Stimulated activated CD4-positive, alpha-beta T cell treated with anti-CD3 and anti-CD28 coated beads, Interleukin-1b, Interleukin-23, amount 100 ng/mL, for 1 hour (primary cell): ENCODE measurements at places on chromosomes 7 and 10.
A peak's percentile ranks its signal among the peaks of the same experiment; 100 is the strongest.

DNA sequence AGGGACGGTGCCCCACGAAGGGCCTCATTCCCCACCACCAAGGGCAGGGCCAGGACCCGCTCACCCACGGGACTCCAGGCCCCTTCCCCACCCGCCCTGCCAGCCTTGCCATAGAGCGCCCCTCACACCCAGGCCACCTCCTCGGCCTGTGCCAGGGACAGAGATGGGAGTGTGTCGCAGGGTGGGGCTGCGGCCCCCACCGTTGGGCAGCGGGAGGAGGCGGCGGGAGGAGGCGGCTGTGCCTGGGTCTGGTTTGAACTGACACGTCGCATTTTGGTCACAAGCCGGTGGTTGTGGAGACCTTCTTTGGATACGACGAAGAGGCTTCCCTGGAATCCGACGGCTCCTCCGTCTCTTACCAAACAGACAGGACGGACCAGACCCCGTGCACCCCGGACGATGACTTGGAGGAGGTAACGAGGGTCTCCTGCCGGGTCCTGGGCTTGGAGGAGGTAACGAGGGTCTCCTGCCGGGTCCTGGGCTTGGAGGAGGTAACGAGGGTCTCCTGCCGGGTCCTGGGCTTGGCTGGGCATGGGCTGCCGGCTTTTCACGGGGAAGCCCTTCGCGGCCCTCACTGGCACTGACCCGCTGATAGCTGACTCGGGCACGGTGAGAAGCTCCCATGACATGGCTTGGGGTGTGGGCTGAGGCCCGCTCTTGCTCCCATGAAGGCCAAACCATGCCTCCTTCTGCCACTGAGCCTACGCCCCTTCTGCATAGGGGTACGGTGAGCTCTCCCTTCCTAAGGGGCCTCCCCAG, 46.4 kb upstream of the DPYSL4 start:
- DNase-seq: no peak

- DNase-seq: no peak
These were observed 655 bp downstream of the PTPRE start for GRCh38 chr10:127907411-127908105.

GRCh38 chr10:87862679-87863052, 667 bp downstream of the KLLN start:
- peak; percentile 26 for DNase-seq

GRCh38 chr7:4996696-4997222, 37.8 kb upstream of the MMD2 start:
- DNase-seq: no peak

GRCh38 chr10:91604553-91605534, 28.0 kb downstream of the PPP1R3C start:
- no peak for DNase-seq

DNA sequence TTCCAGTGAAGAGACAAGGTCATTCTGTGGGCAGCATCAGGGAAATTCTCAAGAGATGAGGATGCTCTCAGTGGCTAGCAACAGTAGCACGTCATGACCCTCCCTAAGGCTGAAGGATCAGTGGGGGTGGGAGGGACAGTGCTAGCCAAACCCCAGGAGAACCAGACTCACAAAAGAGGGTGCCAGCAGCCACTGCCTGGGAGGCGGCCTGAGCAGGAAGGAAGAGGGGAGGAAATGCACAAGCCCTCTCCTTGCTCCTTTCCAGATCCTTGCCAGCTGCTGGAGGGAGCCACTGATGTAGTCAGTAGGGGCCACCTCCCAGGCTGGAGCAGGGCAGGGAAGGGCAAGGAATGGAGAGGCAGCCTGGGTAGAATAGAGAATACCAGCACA, 302.7 kb downstream of the RPS24 start:
- no peak for DNase-seq

DNA sequence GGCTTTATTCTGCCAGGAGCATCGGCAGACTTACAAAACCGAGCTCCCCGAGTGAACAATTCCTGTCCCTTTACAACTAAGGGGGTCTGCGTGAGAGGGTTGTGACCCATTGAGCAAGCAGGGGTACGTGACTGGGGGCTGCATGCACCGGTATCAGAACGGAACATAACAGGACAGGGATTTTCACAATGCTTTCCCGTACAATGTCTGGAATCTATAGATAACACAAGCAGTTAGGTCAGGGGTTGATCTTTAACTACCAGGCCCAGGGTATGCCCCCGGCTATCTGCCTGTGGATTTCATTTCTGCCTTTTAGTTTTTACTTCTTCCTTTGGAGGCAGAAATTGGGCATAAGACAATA, 38.1 kb upstream of the GSDME start:
- no peak for DNase-seq

- DNase-seq: no peak
These were observed 108.6 kb downstream of the SEMA3A start for GRCh38 chr7:84085998-84086397.

- DNase-seq: no peak
These were observed 342.2 kb downstream of the GATA3 start for GRCh38 chr10:8396675-8397074.

- no peak for DNase-seq
These were observed 2.3 kb upstream of the SEMA3C start for GRCh38 chr7:80921130-80921529.

DNA sequence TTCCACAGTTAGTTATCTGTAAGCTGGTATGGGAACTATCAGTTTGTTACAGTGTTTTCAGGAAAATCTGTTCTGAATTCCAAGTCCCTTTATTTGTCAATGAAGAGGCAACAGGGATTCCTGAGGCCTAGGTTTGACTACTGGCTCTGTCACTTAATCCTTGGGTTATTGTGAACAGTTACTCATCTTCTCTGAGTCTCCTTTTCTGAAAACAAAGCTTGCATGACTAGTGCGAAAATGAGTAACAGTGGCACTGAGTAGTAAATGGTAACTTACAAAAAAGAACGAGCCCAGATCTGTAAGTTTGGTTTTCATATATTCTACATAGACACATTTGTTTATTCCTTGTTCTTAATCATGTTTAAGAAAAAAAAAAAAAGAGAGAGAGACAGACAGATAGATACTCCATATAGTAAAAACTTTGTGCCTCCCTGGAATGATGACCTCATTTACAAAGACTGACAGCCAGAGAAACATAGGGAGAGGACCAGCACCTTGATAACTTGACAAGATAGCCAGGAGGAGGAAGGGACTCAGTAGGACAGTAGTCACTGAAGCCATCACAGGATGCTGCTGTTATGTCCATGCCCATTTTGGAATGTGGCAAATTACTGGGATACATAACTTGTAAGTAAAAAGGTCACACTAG, 1.9 kb downstream of the MRPS33 start:
- no peak for DNase-seq

- DNase-seq: no peak
These were observed 55.7 kb downstream of the TMEM209 start for GRCh38 chr7:130149281-130150139.

DNA sequence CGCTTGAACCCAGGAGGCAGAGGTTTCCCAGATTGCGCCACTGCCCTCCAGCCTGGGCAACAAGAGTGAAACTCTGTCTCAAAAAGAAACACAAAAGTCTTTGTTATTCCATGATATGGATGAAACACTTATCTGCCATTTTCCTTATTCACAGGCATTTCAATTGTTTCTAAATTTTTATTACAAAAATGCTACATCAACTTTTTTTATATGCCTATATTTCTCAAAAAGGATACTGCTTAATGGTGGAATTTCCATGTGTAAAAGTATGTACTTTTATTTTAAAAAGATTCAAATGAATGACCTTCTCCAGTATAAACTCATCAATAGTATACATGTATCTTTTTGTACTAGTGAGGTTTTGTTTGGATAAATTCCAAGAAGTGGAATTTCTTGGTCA, 41.9 kb upstream of the STMP1 start:
- DNase-seq: no peak

- DNase-seq: no peak
These were observed 151.4 kb downstream of the CDK14 start for GRCh38 chr7:90747516-90747915.

DNA sequence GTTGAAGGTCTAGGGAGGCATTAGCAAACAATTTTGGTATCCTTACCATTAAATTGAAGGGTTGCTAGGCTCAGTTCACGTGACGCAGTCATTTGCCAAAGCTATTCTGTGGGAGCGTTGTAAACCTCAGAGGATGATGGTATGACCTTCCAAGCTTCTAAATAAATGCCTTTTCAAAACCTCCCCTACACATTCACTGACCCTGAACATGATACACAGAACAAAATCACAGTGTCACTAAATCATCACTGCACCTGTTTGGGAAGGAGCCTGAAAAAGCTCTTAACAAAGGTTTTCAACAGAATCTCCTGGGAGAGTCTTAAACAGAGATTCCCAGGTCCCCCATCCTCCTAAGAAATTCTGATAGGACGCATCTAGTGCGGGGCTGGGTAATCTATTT, 13.2 kb upstream of the CCDC172 start:
- DNase-seq: no peak

GRCh38 chr7:7819442-7820247, 101.2 kb upstream of the RPA3 start:
- no peak for DNase-seq
